ENCODE measurements at places on chromosomes 6 and 20. TPM values are rescaled to one million over a fixed set of nuclear protein-coding genes. Genes with fewer than 3 reads are reported as not detected.

The SLA2 gene
- not detected for total RNA-seq

- no peak for DNase-seq
These were observed 107.4 kb upstream of the RIPOR2 start for GRCh38 chr6:25042984-25043725.

DNA sequence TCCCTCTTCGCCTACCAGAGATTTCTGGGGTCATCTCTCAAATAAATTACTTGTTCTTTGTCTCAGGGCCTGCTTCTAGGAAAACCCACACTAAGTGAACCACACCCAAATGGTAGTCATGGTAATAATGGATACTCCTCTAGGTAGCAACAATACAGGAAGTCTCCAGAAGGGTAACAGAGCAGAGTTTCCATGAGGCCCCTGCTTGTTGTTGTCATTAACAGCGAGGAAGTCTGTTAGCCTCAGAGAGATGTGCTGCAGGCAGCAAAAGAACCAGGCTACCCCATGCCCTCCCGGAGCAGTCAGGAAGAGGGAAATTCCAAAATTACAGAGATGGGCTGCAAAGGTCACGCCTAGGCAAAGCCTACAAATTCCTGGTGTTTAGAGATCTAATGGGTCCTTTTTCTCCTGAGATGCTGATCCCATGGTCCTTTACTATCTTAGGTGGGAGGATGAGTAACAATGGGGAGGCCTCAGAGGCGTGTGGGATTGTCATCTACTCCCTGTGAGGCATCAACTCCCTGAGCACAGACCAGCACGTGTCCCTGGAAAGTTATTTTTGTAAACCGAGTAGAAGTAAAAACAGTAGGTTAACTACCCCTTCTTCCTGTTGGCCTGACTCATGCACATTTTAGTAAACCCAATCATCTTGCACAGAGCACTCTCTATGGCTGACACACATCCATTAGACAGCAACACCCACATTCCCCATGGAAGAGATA lies 10.1 kb downstream of the ISM1 start:
- DNase-seq: no peak

GRCh38 chr6:73050706-73051105 lies 174.6 kb downstream of the KHDC1L start:
- DNase-seq: no peak

The PPP1R3G gene
- total RNA-seq: not detected

The ADGRF1 gene
- 0.64 TPM for total RNA-seq

GRCh38 chr6:13493147-13493546 lies 5.7 kb upstream of the GFOD1 start:
- DNase-seq: no peak

GRCh38 chr6:1153696-1154245 lies 158.1 kb upstream of the FOXQ1 start:
- DNase-seq: no peak

DNA sequence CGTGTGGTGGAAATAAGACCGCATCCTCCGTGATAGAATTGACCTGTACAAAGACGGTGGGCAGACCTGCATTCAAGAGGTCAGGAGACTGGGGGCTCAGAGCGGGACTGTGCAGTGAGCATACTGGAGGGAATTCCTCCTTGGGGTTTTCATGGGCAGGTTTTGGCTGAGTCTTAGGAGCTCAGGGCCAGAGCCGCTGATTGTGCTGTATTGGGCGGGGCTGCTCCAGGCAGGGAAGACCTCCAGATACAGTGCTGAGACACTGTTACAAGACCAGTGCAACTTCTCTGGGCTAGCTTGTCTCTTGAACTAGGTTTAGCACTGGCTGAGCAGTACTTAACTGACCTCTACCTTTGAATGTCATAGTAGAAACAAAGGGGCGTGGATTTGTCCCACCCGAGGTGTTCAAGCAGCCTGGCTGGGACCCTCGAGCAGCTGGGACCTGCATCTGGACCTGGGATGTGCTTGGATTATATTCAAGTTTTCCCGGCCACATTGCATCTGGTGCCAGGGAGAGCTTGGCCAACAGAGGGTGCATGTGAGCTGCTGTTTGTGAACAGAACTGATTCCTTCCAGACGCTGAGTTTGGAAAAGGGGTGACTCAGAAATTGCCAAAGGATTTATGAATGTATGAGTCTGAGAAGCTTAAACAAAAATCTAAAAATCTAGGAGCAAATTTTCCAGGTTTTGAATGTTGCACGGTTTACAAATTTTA lies 33.4 kb upstream of the SLC22A1 start:
- peak; percentile 74 for DNase-seq

- no peak for DNase-seq
These were observed 113.9 kb downstream of the FYN start for GRCh38 chr6:111759331-111759835.

DNA sequence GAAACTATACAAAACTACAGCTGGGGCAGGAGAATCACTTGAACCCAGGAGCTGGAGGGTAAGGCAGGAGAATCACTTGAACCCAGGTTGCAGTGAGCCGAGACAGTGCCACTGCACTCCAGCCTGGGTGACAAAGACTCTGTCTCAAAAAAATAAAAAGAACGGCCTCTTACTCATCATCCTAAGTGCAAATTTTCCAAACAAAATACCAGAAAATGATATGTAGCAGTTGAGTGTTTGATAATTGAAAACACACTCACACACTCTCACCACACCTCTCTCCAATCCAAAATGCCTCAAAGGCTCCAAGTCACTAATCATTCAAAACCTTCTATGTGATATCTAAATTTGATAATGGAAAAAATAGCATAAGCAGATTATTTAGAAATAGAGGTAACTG lies 198.6 kb upstream of the SHLD1 start:
- no peak for DNase-seq

The METTL24 gene
- total RNA-seq: 1.4 TPM

DNA sequence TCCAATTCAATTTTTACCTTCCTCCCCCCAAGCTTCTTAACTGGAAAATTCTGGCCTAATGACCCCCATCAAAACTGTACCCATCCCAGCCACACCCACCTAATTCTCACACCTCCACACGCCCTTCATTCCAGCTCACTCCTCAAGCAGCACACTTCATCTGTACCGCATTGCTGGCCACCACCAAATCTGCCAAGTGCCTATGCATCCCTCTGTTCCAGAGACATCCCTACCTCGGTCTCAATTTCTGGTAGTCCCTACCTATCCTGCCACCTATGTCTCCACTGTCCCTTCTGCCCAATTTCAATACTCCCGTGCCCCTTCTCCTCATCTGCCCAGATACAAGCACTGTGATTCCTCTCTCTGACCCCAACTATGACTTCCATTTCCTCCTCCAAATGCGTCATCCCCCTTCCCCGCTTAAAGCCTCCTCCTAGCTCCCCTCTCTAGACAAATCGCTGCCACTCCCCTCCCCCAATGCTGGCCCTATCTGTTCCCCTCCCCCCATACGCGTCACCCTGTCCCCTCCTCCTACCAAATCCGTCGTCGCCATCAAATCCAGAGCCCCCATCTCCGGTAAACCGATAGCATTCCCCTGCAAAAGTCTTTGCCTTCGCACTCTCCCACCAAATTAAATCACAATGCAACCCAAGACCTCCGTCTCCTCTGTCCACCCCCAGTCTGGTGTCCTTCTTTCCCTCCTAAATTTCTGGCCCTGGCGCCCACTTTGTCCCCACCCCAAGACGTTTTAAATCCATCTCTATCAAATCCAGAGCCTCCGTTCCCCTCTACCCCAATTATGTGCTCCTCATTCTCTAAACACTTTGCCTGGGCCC lies 1.2 kb downstream of the MTCH1 start:
- DNase-seq: peak; percentile 48

DNA sequence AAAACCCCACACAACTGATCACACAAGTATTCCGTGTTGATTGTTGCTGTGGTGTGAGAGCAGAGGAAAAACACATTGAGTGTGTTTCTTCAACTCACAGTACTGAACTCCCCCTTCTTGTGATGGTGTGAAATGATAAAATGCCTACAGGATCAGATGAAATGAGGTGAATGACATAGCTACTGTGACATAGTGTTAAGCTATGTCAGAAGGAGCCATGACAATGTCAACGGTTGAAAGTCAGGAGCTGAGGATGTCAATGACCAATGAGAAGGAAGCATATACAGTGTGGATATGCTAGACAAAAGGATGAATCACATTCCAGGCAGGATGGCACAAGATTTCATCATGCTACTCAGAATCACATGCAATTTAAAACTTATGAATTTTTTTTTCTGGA lies 38.8 kb downstream of the WASF1 start:
- no peak for DNase-seq

The BACH2 gene
- 1.4 TPM for total RNA-seq

DNA sequence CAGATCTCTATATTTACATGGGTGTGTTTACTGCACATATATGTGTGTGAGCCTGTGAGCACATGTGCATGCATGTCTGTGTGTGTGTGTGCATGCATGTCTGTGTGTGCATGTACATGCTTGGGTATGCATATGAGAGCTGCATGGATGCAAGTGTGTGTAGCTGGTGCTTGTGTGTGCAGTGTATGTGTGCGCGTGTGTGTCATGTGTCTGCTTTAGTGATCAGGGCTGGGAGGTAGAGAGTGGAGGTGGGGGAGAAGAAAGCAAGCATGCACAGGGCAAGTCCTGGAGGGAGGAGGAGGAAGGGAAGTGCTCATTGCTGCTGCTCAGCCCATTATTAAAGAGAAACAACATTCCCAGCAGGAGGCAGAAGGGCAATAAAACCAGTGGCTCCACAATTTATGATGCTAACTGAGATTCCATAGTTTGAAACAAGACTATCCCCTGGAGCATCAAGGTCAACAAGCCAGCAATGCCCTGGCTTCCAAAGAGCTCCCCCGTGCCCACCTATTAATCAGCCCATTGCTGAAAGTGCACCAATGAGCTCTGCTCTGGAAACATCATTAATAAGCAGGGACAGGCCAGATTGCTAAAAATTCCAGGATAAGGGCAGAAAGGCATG lies 414.0 kb downstream of the MAFB start:
- no peak for DNase-seq

The CCDC170 gene
- 5.2 TPM for total RNA-seq

- peak; percentile 87 for DNase-seq
These were observed 23.3 kb upstream of the TOP1 start for GRCh38 chr20:41005361-41005729.

DNA sequence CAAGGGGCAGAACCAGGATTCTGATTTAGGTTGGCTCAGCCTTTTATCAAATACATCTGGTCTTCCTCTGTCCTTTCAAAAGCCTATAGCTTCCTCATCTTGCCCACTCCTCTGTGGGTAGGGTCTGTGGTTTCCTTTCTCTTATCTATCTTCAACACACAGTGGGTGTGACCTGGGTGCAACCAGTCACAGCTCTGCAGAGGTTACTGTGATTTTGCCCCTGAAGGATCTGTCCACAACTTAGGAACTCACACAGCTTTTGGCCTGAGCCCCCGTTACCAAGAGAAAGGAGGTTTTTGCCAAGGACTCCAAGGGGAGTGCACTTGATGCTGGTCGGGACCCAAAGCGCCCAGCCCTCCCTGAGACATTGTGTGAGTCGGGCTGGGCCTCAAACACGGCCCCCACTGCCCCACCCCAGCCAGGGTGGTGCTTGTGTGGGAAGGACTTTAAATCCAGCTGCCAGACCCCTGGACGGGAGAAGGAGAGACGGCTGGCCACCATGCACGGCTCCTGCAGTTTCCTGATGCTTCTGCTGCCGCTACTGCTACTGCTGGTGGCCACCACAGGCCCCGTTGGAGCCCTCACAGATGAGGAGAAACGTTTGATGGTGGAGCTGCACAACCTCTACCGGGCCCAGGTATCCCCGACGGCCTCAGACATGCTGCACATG lies at the start of gene PI16:
TSS of gene PI16 (plus strand) at position 477 of the 670 bp plus-strand sequence. CDS start at position 500, 23 bp downstream.
- DNase-seq: no peak

DNA sequence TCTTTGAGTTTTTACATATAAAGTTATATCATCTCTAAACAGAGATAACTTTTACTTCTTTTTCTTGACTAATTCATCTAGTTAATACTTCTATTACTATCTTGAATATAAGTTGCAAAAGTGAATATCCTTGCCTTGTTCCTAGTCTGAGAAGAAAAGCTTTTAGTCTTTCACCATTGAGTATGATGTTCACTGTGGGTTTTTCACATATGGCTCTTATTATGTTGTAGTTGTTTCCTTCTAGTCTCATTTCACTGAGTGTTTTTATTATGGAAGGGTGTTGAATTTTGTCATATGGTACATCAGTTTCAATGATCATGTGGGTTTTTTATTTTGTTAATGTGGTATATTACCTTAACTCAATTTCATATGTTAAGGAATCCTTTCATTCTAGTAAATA lies 488.3 kb downstream of the COL12A1 start:
- no peak for DNase-seq

Data from transverse colon (tissue), 4 donors.